ENCODE measurements at places on chromosomes 6 and 20. TPM values are rescaled to one million over a fixed set of nuclear protein-coding genes. Genes with fewer than 3 reads are reported as not detected.
A peak's percentile ranks its signal among the peaks of the same experiment; 100 is the strongest.

DNA sequence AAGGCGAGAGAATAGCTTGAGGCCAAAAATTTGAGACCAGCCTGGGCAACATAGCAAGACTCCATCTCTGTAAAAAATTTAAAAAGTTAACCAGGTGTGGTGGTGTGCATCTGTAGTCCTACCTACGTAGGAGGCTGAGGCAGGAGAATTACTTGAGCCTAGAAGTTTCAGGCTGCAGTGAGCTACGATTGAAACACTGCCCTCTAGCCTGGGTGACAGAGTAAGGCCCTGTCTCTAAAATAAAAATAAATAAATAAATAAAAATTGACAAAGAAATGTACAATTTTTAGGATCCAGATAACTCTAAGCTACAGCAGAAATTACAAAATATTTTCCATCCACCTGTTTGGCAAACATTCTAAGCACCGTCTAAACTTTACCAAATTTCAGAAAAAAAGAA, 941.0 kb upstream of the ADGRB3 start:
- H3K36me3 ChIP-seq = no peaks in the 10 kb centered on the region
- H3K4me3 ChIP-seq = no peak overlapping the region
- no peaks in the 10 kb centered on the region for H3K4me1 ChIP-seq
- no peaks in the 10 kb centered on the region for H3K27me3 ChIP-seq
- DNase-seq = no peak
- H3K27ac ChIP-seq = no peak overlapping the region

RHAG gene
- not detected for total RNA-seq

- no peaks in the 10 kb centered on the region for H3K27me3 ChIP-seq
- no peak for DNase-seq
- H3K4me3 ChIP-seq = peak overlapping the region; percentile 82
- H3K4me1 ChIP-seq = peaks cover 22% of the 10 kb centered on the region
- no peaks in the 10 kb centered on the region for H3K36me3 ChIP-seq
Observed at GRCh38 chr6:28940294-28940857, 16.6 kb upstream of the TRIM27 start.

TNFRSF6B gene
- 0.74 TPM for total RNA-seq

YWHAB gene
- total RNA-seq = 135 TPM

GRCh38 chr20:51541189-51542032, 1.1 kb downstream of the NFATC2 start:
- H3K4me1 ChIP-seq = peaks cover 46% of the 10 kb centered on the region
- H3K27me3 ChIP-seq = no peaks in the 10 kb centered on the region
- no peaks in the 10 kb centered on the region for H3K36me3 ChIP-seq
- H3K27ac ChIP-seq = peak overlapping the region; percentile 96
- H3K4me3 ChIP-seq = peak overlapping the region; percentile 68

DNA sequence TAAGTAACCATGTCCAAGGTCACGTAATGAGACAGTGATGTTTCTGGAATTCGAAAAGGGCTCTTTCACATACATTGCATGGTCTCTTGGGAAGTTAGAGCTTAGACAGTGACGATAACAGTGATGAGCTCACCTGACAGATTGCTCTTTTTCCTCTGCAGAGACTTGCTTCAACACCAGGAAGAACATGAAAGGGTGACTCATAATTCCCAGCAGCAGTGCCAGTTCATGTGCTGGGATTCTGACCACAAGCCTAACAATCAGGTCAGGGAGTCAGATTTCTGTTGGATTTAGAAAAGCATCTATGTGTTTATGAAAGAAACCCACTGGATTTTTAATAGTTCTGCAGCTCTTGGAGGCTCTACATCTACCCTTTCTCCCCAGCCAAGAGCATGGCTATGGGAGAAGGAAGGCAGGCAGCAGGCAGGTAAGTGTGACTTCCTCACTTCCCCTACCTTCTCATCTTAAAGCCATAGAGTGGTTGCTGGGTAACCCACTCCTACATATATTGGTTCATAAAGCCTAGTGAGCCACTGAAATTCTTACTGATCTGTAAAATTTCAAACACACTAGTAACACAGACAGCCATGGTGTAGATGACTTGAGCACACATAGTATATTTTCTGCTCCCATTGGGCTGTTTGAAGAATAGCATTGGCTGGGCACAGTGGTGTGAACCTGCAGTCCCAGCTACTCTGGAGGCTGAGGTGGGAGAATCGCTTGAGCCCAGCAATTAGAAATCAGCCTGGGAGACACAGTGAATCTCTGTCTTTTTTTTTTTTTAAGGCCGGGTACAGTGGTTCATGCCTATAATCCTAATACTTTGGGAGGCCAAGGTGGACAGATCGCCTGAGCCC, 44.4 kb upstream of the LOC128125822 start:
- H3K4me1 ChIP-seq = no peaks in the 10 kb centered on the region
- no peak for DNase-seq
- no peak overlapping the region for H3K4me3 ChIP-seq
- H3K27me3 ChIP-seq = no peaks in the 10 kb centered on the region
- H3K36me3 ChIP-seq = no peaks in the 10 kb centered on the region

- no peaks in the 10 kb centered on the region for H3K4me1 ChIP-seq
- no peak for DNase-seq
- H3K36me3 ChIP-seq = peaks cover 17% of the 10 kb centered on the region
Observed at GRCh38 chr6:158068156-158068892, 86.7 kb downstream of the SYNJ2 start.

SLX4IP gene
- 6.5 TPM for total RNA-seq
